ENCODE measurements at places on chromosomes 11 and 22.

- DNase-seq: no peak
Measured at GRCh38 chr22:38955926-38956325, 1.5 kb upstream of the APOBEC3A start.

DNA sequence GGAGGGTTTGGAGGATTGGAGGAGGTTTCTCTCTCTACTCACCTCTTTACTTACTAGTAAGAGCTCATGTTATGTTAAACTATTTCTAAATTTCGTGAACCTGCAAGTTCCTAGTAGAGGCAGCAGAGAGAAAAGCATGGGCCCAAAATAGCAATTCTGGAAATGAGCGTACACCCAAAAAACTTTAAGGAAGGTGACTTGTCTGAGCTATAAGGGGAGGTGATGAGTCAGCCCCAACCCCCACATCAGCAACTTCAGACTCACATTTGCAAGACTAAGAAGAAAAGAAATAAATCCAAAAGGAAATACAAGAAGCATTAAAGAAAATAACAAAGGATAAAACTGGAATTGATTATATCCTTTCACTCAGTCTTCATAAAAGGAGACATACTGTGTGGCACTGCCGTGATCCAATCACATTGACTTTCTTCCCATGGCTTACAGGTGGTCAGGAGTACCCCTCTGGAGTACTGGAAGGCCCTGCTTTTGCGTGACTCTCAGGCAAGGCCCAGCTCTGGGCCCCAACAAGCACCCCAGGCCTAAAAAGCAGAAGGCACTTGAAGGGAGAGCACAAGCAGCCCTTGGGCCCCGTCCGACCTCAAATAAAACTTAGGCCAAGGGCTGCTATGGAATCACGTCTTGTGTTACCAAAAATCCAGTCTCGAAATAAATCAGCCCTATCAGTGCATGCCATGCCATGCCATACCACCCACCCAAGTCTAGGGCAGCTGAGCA, 14.3 kb downstream of the PACSIN2 start:
- no peak for DNase-seq

DNA sequence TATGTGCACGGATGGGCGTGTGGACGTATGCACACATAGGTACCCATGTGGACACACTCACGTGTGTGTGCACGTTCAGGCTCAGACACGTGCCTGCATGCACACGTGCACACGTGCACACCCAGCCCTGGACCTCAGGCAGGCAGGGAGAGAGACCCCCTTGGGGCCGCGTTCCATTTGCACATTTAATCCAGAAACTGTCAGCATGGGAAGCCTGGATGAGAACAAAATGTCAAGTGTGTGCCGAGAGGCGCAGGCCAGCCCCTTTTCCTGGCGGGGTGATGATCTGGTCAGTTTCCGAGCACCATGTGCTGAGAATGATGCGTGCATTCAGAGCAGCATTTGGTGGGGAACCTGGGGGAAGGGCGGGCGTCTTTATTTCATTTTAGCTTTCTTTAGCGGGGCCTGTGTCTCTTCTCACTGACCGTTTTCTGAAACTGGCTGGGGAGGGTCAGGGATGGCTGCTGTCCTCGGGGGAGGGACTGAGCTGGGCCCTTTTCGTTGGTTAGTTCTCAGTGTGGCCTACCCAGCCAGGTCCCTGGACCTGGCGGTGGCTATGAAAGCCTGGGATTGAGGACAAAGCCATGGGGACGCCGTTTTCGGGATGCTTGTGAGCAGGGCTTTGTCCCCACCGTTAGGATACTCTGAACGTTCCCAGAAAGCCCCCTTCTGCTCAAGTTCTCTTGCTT, 96.3 kb downstream of the KCNQ1 start:
- no peak for DNase-seq

DNA sequence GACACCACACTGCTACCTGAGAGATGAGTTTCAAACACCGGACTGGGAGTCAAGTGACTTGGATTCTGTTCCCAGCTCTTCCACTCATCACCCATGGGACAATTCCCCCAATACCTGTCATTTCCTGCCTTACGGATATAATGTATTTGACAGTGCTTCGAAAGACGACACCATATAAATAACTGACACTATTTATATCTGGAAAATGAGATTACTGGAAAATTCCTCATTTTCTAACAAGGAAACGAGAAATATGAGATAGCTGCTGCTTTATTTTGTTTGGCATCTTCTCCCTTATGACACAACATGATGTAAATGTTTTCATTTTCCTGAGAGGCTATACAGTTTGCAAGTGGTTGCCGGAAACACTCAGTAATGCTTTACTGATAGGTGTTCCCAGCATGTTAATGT, 8.6 kb downstream of the HSCB start:
- no peak for DNase-seq

DNA sequence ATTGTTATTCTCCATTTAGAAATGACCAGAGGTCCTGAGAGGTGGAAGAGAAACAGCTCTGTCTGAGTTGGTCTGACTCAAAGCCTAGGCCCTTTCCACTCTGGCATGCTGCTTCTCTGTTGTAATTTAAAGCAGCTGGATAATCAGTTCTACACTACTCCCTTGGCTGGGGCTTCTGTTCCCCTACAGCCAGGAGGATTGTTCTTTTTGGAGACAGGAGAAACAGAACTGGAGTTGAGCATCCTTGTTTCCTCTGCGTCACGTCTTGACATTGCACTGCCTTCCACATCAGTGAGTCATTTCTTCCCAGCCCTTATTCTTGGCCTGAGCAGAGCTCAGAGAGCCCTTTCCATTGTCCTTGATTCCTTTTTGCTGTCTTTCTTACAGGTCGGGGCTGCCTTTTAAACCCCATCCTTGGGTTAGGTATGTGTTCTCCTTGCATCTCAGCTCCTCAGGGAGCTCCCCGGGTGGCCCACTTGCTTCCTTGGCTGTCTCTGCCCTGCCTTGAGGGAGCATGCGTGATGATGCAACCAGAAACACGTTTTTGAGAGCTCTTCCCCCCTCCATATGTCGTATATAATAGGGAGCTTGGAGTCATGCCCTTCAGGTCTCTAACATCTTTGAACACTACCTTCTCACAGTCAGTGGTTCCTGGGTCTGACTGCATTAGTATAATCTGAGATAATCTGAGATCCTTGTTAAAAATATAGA, 35.7 kb downstream of the CYB5R2 start:
- no peak for DNase-seq

DNA sequence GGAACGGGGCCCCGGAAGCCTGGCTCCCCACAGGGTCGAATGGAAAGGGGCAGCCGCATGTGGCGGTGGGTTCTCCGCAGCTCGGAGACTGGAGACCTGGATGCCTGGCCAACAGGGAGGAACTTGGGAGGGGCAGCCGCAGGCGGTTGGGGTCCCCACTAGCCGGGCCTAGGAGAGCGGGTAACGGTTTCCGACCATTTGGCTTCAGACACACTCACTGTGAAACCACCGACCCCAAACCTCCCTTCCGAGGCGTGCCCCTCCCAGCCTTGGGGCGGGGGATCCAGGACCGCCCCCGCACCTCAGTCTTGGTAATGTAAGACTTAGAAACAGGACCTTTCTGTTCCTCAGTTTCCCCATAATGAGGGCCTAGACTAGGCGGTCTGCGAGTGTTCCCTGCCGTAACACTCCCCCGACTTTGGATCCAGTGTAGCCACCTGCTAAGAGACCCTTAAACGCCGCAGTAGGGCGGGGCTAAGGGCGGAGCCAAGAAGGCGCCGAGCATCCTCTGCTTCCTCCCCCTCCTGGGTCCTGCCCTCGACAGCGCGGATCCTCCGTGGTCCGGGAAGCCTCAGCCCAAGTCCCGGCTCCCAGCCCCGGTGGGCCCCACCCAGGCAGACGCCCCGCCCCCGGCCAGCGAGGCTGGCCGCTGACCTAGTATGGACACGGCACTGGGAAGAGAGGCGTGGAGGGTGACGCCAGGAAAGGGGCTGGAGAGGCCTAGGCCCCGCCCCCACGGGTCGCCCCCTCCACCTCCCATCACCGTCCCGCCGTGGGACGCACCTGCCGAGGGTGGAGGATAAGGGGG, 1.8 kb upstream of the RASGRP2 start:
- no peak for DNase-seq

DNA sequence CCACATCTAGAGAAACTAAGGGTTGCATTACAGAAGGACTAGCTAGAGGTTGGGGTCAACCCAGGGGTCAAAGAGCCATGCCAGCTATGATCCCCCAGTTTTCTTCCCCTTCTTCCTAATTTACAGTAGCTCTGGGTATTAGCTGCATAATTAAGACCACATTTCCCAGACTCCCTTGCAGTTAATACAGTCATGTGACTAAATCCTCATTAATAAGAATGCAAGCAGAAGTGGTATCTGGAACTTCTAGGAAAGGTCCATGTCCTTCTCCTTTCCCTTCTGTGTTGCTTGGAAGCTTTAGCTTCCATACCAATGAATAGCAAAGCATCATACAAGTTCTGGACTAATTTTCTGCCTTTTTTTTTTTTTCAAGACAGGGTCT, 19.1 kb upstream of the LMO2 start:
- DNase-seq: no peak

GRCh38 chr11:26480041-26480440, 92.0 kb downstream of the MUC15 start:
- no peak for DNase-seq

GRCh38 chr11:77529685-77530084, 55.8 kb upstream of the PAK1 start:
- DNase-seq: no peak

DNA sequence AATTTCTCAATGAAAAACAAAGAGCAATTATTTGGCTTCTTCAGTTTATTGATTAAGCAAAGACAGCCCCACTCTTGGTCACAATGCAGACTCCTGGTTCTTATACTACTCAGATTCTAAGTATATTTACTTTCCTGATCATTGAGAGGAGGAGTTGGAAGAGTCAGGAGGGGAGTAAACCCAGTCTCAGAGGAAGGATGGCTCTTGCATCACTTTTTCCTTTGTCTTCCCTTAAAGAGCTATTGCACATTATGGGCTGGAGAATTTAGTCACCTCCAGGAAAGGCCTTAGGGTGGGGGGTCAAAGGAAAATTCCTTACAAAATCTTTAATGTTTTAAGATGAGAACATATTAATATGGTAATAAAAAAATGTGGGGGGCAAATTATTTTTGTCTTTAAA, 8.1 kb downstream of the SLC17A6 start:
- DNase-seq: no peak

- no peak for DNase-seq
Measured at GRCh38 chr11:69803604-69804218, 15.5 kb downstream of the FGF3 start.

DNA sequence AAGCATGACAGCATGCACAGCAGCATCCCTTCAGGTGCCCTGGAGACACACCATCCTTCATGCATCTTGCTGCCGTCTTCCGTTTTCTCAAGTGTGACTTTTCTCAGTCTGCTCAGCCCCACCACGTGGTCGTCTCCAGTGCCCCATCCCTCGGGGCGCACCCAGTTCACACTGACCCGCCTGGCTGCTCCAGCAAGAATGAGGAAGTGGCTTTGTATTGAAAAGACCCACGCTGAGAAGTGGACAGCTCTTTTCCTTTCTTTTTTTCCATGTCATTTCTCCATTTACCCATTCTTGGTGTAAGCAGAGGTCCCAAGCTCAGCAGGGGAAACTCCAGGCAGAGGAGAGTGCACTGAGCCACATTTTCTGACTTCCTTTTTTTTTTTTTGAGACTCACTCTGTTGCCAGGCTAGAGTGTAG, 14.5 kb downstream of the SERPINH1 start:
- DNase-seq: no peak

DNA sequence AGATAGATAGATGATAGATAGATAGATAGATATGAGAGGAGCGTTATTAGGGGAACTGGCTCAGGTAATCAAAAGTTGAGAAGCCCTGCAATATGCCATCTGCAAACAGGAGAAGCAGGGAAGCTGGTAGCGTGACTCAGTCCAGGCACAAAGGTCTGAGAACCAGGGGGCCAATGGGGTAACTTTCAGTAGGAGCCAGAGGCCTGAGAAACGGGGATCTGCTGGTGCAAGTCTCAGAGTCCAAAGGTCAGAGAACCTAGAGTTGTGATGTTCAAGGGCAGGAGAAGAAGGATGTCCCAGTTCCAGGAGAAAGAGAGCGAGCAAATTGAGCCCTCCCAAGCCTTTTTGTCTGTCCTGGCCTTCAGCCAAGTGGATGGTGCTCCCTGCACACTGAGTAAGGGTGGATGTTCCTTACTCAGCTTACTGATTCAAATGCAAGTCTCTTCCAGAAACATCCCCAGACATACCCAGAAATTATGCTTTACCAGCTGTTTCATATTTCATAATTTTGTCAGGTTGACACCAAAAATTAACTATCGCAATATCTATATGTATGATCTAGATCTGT, 87.8 kb upstream of the SLC22A12 start:
- no peak for DNase-seq

GRCh38 chr11:114776956-114777355, 98.6 kb downstream of the NXPE2 start:
- no peak for DNase-seq

DNA sequence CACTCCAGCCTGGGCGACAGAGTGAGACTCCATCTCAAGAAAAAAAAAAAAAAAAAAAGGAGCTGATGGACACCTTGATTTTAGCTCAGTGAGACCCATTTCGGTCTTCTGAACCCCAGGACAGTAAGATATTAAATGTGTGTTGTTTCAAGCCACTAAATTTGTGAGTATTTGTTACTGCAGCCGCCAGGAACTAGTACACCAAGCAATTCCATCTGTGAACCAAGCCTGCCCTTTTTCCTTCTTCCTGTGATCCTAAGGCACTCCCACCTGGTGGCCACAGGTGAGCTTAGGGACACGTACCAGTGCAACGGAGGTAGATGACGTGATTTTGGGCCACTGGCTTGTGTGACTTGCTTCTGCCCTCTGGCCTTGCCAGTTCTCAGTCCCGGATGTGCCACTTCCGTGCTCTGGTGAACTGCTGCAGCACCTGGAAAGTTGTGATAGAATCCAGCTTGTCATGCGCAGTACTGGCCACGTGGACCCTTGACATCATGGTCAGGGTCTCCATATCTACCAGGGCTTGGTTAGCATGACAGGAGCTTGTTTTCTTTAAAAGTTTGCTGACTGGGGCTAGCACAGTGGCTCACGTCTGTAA, 19.6 kb upstream of the ATXN10 start:
- DNase-seq: no peak

DNA sequence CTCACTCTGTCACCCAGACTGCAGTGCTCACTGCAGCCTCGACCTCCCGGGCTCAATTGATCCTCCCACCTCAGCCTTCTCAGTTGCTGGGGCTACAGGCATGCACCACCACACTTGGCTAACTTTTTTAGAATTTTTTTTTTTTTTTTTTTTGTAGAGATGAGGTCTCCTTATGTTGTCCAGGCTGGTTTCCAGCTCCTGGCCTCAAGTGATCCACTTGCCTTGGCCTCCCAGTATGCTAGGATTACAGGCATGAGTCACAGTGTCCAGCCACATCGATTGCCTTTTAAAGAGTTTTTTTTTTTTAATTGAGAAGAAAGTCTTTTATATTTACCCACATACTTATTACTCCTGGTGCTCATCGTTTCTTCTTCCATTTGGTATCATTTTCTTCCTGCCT, 30.0 kb downstream of the PARVG start:
- no peak for DNase-seq

GRCh38 chr11:100612766-100613165, 74.3 kb upstream of the ARHGAP42 start:
- DNase-seq: no peak

- no peak for DNase-seq
Measured at GRCh38 chr11:67420147-67420645, 4.7 kb downstream of the CARNS1 start.

- DNase-seq: no peak
Measured at GRCh38 chr11:17547051-17547577, at the start of gene OTOG. Gene OTOG (plus strand): TSS chr11:17547259. CDS start chr11:17547373, 114 bp downstream.

- DNase-seq: no peak
Measured at GRCh38 chr11:57639321-57640067, 10.2 kb downstream of the YPEL4 start.

- DNase-seq: no peak
Measured at GRCh38 chr11:17159441-17159840, 48.3 kb downstream of the PIK3C2A start.

Measured in caudate nucleus (tissue), 63 donors.